ENCODE measurements at places on chromosomes 2 and 18. TPM values are rescaled to one million over a fixed set of nuclear protein-coding genes. Genes with fewer than 3 reads are reported as not detected.
A peak's percentile ranks its signal among the peaks of the same experiment; 100 is the strongest.

GRCh38 chr2:142742371-142743214 lies 134.9 kb upstream of the KYNU start:
- peak; percentile 31 for DNase-seq

GRCh38 chr2:200159357-200159707 lies 147.2 kb upstream of the SPATS2L start:
- DNase-seq = no peak

GRCh38 chr2:231611273-231612108 lies 18.8 kb downstream of the TEX44 start:
- DNase-seq = peak; percentile 82

DNA sequence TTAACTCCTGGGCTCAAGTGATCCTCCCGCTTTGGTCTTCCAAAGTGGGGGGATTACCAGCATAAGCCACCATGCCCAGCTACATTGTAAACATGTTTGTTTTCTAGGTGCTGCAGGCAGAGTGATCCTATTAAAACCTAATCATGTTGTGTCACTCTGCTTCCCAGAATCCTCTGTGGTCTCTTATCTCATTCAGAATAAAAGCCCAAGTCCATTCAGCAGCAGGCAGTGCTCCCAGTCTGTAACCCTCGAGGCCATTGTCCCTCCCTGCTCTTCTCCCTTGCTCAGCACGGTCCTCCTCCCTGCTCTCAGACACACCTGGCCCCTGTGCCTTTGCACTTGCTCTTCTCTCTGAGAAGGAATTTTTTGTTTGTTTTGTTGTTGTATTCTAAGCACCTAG lies 11.1 kb upstream of the CABYR start:
- no peak for DNase-seq

DNA sequence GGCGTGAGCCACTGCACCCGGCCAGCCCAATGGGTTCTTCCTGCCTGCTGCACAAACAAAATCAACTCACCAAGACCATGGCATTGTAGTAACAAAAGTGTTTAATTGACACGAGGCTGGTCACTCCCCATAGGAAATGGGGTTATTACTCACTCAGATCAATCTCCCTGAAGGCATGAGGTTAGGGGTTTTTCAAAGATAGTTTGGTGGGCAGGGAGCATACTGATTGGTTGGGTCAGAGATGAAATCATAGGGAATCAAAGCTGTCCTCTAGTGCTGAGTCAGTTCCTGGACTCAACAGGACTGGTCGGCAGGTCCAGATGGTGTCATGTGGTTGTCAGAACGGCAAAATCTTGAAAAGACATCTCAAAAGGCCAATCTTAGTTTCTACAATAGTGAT lies 122.1 kb downstream of the TMEM17 start:
- DNase-seq = peak; percentile 19

GRCh38 chr2:20504174-20504573 lies 57.3 kb downstream of the RHOB start:
- DNase-seq = no peak

ECEL1 gene
- not detected for total RNA-seq

GALNT13 gene
- total RNA-seq = 0.75 TPM

TRAF3IP1 gene
- 8.5 TPM for total RNA-seq

TSPYL6 gene
- not detected for total RNA-seq

LYPD6B gene
- 14.6 TPM for total RNA-seq

CD8B2 gene
- not detected for total RNA-seq
